ENCODE measurements at places on chromosomes 5 and 9.

DNA sequence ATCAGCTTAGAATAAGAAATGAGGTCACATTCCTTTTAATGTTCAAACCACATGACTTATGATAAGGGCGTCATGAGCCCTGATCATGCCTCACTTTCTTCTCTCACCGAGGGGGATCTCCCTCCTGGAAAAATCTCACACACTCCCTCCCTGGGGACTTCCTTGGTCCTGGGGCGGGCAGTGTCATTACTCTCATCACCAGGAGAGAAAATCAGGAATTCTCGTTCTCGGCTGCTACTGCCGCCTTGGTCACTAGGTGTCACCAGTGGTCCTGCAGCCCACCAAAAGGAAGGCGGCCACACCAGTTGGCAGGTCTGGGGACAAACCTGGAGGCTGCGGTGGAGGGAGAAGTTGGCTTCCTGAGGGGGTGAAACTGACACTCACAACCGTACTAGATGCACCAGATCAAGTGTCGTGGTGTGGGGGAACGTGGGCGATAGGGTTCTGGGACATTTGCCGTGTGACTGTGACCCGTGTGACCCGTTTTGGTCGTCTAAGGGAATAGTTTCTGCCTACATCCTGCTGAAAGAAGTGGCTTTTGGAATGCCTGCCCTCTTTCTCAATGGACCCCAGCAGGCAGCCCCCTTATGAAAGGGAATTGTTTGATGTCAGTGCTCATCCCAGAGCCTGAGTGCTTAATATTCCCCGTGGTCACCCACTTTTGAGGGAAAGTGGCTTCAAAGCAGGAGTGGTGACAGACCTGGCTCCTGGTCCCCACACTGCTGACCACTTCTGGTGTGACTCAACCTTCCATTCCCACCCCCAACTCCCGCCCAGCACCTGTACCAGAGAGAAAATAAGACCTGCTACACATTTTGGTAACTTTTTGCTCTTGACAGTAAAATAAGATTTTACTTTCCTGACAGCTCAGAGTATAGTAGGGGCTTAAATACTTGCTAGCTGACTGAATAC is 63.2 kb downstream of the ACER2 start:
- DNase-seq, result peak; percentile 62

DNA sequence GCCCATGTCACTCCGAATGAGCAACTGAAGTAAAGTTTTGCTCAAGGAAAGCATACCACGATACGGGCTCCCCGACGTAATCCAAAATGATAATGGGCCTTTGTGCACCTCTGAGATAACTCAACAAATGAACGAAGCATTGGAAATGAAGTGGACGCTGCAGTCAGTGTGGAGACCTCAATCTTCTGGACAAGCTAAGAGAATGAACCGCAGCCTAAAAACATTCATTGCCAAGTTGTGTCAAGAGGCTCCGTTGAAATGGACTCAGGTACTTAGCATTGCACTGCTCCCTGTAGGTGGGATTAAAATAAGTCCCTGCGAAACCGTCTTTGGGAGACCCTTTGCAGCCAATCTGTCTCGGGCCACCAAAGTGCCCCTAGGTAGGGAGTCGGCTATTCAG is 3.9 kb upstream of the LCN9 start:
- no peak for DNase-seq

DNA sequence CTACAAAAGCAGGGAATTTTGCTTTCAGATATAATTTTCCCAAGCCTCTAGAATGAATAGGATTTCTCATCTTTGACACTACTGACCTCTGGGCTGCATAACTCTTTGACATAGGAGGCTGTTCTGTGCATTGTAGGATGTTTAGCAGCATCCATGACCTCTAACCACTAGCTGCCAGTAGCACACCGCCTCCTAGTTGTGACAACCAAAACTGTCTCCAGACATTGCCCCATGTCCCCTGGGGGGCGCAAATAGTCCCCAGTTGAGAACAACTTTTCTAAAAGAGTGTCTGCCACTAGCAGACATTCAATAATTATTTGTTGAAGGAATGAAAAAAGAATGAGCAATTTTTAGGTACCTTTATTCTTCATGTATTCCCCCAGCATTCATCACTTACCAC is 51.8 kb downstream of the POU4F3 start:
- DNase-seq, result no peak

DNA sequence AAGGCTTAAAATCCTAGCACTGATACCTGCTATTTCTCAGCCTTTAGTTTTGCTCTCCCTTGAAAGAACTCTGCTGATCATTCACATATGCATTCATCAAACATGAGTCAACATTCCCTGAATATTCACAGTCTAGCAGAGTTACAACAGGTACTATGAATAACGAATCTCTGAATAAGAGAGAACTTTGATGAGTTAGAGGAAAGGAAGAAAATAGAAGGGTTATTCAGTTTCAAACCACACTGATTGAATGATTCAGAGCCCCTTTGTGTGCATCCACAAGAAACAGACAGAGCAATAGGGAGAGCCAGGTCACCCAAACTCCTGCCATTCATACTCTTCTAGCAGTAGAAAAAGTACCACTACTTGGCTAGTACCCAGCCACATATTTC is 36.0 kb downstream of the FOXD1 start:
- DNase-seq, result peak; percentile 84

DNA sequence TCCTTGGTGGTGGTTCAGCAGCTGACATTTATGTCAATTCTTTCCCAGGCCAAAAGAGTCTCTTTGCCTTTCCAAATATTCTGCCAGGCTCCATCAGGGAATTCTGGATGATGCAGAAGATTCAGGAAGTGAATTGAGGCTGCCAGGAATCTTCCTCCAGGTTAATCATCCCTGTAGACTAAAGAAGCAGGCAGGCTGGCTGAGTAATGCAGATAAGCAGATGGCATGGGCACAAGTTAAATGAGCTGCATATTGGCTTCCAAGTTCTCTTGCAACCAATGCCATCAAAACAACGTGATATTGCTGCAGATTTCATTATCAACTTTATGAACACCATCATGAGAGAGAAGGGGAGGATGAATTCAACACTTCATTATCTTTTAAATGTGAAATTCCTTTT is 324.5 kb downstream of the KCNN2 start:
- DNase-seq, result no peak

DNA sequence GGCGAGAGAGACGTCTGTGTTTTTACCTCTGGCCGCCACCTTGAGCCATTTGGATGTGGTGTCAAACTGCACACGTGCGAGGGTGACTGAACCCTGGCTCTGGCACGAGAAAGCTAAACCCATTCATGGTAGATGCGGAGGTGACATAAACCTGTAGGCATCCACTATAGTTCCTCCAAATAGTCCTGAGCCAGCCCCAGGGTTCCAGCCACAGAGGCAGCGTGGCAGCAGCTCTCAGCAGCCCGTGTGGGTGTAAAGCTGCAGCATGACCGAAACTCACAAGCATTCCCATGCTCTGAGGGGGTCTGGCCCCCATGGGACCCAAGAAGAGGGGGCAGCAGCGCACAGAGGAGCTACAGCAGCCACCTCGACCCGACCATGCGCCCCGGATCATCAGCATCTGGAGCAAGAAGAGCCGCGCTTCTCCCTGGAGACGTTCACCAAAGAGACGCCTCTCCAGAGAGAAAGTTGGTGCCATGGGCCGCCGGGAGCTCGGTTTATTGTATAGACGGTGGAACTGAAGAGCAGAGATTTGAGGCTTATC is 303.8 kb upstream of the IRX4 start:
- DNase-seq, result no peak

DNA sequence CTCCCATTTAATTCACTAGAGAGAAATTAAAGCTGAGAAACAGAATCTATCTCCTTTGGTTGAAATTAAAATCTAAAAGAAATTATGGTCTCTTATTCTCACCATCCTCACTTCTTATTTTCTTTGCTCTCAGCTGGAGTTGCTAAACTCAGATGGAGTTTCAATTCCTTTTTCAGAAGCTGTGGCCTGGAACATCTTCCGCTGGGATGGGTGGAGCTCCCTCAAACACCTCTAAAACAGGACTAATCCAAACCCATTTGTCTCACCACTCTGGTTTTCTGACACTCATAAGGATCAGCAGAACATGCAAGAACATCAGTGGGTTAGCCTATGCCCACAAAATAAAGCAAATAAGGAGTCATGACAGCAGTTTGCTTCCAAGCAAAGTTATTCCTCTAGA is 39.6 kb upstream of the CEP78 start:
- no peak for DNase-seq

DNA sequence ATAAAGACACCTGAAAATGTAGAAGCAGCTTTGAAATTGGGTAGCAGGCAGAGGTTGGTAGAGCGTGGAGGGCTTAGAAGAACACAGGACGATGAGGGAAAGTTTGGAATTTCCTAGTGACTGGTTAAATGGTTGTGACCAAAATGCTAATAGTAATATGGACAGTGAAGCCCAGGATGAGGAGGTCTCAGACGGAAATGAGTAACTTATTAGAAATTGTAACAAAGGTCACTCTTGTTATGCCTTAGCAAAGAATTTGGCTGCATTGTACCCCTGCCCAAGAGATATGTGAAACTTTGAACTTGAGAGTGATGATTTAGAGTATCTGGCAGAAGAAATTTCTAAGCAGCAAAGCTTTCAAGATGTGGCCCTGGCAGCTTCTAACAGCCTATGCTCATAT is 382.5 kb downstream of the KCNN2 start:
- no peak for DNase-seq

DNA sequence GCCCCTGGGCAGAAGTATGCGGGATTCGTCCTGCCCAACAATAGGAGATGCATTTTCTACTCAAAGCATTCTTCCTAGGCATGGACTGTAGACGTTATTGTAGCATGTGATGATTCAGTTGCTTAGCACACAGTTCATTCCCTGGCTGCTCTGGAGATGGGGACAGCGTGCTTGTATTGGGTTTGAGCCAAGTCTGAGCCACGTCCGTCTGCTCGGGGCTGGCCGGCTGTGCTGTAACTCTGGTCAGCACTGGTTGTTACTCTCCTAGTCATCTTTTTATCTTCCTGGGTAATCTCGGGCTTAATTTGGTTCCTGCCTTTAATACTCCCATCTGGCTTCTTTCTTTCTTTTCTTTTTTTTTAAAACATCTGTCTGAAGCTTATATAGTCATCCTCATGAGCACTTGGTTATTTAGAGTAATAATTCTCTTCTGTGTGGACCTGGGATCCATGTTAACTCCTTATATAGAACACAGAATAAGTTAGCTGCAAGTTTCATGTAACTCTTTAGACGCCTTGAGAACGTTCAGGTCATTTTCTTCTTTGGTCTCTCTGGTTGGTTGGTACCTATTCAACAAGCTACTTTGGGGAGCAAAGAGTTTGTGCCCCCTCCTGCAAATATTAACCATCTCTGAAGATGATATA is 118.8 kb upstream of the RPS23 start:
- peak; percentile 100 for DNase-seq

DNA sequence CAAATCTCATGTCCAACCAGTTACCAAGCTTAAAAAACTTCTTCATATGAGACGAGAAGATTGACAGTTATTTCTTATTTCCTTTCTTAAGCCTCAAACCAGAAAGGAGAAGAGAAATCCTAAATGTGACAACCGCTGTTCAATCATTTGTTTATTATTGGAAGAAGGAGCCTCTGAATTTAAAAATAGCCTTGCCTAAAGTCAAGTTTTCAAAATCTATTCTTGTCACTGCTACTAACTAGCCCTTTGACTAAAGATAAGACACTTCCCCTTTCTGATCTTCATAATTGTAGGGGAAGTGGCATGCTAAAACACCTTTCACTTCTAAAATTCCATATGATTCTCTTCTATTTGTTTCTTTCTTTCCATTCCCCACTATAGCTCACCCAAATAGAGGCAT is 106.2 kb upstream of the EMB start:
- no peak for DNase-seq

DNA sequence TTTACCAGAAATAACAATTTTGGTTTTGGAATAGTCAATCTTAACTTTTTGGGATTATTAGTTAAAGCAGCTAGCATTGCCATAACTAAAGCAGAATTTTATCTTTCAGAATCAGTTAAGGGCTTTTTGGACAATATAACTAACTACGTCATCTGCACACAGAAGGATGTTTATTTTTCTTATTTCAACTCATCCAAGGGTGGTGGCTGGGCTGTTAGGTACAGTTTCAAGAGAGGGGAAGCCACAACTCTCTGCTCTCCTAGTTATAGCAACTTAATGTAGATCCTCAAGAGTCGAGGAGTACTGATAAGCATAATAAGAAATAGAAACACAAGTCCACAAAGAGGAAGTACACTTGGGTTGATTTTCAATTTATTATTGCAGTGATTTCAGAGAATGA is 65.6 kb downstream of the ANKRD55 start:
- peak; percentile 71 for DNase-seq

- DNase-seq, result peak; percentile 85
These were observed 70.1 kb upstream of the SPATA31E1 start for GRCh38 chr9:87812375-87813118.

- DNase-seq, result peak; percentile 69
These were observed 9.2 kb upstream of the TAF1L start for GRCh38 chr9:32644698-32645097.

DNA sequence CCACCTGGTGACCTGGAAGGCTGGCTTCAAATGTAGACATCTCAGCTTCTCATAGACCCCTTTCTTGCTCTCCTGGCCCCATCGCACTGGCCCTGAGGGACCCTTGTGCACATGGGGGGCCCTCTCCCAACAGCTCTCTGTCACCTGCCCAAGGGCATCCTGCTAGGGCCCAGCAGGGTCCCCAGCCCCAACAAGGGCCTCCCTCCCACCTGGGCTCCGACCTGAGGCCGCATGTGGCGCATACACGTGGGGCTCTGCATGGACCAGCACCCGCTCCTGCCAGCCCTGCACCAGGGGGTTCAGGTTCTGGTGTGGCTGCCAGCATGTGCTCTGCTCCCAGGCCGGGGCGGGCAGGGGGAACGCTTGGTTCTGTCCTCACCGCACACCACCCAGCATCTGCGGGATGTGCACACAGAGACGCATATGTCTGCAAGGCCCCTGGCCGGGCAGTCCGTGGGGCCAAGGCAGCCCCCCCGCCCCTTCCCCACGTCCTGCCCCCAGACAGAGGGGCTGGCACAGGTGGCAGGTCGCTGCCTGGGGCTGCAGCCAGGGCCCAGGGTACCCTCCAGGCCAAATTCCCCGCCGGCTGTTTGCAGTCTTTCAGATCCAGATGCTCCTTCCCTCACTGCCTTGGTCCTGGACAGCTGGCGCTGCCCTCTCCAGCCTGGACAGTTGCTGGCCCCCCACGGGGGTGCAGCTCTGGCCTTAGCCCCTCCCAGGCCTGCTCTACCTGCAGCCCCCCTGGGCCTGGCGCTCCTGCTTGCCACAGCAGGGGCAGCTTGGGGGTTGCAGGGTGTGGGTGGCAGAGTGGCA is 17.9 kb upstream of the NRARP start:
- no peak for DNase-seq

DNA sequence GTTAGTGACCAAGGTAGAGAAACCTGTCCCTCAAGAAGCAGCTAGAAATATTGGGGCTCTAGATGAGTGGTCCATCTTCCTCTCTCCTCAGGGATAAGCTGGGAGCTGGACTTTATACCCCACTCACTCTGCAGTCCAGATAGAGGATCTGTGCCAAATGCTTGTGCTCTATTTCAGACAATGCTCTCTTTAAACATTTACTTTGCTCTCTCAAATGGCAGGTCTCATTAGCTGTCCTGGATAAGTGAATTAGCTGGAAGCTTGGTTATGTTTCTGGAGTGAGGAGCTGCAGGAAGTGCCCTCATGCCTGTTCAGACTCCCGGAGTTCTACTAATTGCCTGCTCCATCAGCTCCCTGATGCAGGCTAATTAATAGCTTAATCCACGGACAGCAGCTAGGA is 151.1 kb upstream of the CCDC152 start:
- no peak for DNase-seq

All from choroid plexus epithelial cell (primary cell).